ENCODE measurements at places on chromosomes 6 and 20.

- peak; percentile 7 for DNase-seq
These were observed 105.0 kb upstream of the SYNCRIP start for GRCh38 chr6:85747666-85748065.

- DNase-seq = no peak
These were observed 838.4 kb downstream of the QKI start for GRCh38 chr6:164252948-164253347.

GRCh38 chr6:67768972-67769371 is 866.1 kb upstream of the ADGRB3 start:
- DNase-seq = no peak

GRCh38 chr6:19157486-19157885 is 679.7 kb upstream of the ID4 start:
- DNase-seq = no peak

GRCh38 chr6:139695361-139695760 is 320.9 kb upstream of the CITED2 start:
- no peak for DNase-seq

DNA sequence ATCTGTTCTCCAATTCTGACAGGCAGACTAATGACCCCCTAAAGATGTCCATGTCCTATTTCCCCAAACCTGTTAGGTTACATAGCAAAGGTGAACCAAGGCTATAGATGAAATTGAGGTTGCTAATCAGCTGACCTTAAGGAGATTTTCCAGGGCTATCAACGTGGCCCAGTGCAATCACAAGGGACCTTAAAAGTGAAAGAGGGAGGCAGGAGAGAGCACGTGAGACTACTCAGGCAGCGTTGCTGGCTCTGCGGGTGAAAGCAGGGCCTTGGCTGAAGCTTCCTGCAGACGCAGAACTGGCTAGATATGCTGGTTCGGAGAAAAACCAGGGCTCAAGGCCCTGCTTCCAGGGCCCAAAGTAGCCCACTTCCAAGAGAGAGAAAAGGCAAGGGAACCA is 78.7 kb downstream of the NCOA7 start:
- no peak for DNase-seq

DNA sequence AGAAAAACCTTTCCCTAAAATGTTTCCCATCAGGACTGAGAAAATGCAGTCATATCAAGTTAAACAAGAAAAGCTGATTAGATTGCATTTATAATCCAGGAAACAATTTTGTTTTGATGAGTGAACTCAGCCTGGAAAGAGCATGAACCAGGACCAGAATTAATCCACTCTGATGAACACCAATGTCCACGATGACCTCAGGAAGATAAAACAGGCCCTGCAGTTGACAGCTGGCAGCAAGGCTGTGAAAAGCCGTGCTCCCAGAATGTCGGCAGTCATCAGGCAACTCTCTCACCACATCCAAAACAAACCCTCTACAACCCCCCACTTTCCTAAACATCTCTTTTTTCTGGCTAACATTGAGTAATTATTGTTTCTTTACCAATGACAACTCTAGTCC is 74.0 kb upstream of the PROKR2 start:
- DNase-seq = no peak

- peak; percentile 96 for DNase-seq
These were observed 143.2 kb downstream of the CEBPB start for GRCh38 chr20:50333812-50334211.

- DNase-seq = no peak
These were observed 58.0 kb downstream of the DOP1A start for GRCh38 chr6:83125425-83125824.

GRCh38 chr20:43252761-43253160 is 63.1 kb upstream of the PTPRT start:
- no peak for DNase-seq

- no peak for DNase-seq
These were observed 370.8 kb upstream of the BTBD3 start for GRCh38 chr20:11546939-11547338.

DNA sequence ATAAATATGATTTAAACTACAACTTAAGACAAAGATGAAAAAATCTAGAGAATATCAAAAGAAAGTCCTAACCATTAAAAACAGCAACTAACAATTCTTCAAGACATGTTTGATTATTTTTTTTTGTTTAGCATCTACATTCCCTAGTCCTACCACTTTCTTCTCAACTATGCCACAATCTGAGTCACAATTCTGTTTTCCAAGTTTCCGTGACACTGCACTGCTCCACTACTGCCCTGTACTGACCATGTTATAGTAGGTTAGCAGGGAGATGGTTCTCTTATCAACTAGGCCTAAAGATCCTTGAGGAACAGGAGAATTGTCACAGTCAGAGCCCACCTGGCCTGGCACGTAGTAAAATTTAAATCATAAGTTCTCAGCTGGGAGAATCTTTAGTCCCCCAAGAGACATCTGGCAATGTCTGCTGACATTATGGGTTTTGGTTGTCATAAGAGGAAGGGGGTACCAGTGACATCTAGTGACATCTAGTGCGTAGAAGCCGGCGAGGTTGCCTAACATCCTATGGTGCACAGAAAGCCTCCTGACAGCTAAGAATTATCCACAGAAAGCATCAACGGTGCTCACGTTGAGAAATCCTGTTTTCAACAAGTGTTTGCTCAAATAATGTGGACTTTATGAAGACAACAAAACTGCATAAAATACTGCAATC is 100.5 kb downstream of the PDE10A start:
- DNase-seq = no peak

- DNase-seq = peak; percentile 90
These were observed at the start of the genes AK9 and FIG4 for GRCh38 chr6:109690737-109691621. Gene AK9, minus strand, starts transcription at chr6:109691202. Its CDS starts 15,457 bp downstream, at chr6:109675745. Gene FIG4, plus strand, starts transcription at chr6:109691296. Its CDS starts 140 bp downstream, at chr6:109691436.

DNA sequence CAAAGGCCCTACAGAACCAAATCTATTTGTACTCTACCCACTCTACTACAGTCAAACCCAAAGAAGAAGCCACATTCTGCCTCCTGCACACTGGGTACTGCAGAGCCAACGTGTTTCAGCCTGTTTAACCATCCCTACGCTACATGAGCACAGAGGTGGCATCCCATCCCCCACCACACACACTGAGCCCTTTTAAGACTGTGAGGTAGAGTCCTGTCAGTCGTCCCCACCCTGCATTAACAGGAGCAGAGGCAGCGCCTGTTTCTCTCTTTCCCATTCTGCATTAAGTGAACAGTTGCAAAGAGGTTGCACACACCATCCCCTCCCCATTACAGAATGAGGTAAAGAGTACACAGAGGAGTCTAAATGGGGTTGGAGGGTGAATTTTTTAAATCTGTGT is 5.2 kb upstream of the RSPH4A start:
- no peak for DNase-seq

DNA sequence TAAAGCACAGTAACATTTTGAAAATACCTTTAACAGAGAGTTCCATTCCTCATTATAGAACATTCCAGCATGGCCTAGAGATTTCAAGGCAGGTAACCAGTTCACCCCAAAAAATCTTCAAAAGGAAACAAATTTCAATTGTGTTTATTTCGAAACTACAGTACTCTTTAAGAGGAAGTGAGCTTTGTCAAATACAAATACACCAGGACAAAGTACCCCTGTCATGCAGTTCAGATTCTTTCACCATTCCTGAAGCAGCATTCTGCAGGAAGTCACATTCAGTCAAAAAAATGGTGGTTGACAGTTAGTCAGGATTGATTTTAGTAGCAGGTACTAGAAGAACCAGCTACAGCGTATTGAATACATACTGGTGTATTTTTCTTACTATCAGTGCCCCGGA is 89.6 kb upstream of the RIN2 start:
- no peak for DNase-seq

- DNase-seq = no peak
These were observed 815.5 kb downstream of the BCKDHB start for GRCh38 chr6:80921861-80922460.

DNA sequence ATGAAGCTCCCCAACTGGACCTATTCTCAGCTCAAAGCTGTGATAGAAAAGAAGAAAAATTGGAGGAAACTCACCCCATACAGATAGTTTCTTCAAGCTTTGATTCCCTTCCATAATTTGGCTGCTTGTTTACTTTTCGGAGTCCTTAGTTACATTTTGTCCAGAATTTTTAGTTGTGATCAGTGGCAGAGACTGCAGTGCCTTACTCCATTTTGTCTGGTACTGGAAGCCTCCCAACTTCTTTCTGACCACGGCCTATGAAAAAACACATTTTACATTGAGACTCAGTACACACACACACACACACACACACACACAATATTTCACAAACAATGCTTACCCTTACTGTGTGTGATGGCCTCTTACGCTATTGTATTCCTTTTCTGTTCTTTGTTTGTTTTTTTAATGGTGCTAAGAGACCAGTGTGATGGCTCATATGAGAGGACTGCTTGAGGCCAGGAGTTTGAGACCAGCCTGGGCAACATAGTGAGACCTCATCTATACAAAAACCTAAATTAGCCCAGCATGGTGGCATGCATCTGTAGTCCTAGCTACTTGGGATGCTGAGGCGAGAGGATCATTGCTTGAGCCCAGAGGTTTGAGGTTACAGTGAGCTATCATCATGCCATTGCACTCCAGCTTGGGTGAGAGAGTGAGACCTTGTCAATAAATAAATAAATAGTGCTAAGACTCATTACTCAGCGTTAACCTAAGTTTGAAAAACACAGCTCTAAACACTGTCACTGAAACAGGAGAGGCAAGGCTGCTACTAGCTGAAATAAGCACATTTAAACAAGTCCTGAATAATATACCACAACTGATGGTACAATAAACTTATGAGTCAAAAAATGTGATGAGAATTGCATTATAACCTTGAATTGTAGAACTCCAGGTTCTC is 13.8 kb upstream of the RNF8 start:
- no peak for DNase-seq

DNA sequence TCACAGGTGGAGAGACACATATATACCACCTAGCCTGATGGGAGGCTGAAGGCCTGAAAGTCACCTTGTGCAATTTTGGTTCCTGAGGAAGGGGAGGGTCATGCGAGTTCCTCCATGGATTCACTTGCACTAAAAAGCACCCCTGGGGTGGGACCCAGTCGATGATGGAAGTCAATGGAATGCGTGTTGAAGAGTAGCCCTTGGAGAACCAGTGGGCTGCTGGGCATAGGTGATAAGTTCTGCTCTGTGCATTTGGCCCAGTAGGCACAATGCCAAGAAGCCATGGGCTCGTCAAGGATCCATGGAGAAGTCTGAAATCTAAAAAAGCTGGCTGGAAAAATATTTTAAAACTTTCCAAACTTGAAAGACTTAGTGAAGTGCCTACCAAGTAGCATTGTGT is 18.9 kb upstream of the SCRT2 start:
- DNase-seq = no peak

DNA sequence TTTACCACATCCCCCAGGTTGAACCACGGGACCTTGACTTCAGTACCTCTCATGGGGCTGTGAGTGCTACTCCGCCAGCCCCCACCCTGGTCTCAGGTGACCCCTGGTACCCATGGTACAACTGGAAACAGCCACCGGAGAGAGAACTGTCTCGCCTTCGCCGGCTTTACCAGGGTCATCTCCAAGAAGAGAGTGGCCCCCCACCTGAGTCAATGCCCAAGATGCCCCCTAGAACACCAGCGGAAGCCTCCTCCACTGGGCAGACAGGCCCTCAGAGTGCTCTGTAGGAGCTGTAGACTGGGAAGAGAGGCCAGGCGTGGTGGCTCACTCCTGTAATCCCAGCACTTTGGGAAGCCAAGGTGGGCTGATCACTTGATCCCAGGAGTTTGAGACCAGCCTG is 1.2 kb upstream of the ATAT1 start:
- no peak for DNase-seq

GRCh38 chr6:7106215-7106751 is 1.5 kb upstream of the RREB1 start:
- DNase-seq = no peak

GRCh38 chr20:62598761-62599194 is 43.5 kb upstream of the SLCO4A1 start:
- peak; percentile 95 for DNase-seq

DNA sequence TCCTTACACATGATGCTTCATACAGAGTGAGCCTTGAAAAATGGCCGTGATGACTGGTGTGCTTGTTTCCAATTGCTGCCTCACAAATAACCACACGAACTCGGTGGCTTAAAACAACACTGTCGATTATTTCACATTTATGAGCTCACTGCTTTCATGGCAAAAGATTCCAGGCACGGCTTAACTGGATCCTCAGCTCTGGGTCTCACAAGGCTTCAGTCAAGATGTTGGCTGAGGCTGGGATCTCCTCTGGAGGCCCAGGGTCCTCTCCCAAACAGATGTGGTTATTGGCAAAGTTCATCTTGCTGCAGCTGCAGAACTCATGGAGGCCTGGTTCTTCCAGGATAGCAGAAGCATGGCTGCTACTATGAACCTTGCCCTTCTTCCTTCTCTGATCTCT is 144.6 kb downstream of the TFAP2C start:
- no peak for DNase-seq

DNA sequence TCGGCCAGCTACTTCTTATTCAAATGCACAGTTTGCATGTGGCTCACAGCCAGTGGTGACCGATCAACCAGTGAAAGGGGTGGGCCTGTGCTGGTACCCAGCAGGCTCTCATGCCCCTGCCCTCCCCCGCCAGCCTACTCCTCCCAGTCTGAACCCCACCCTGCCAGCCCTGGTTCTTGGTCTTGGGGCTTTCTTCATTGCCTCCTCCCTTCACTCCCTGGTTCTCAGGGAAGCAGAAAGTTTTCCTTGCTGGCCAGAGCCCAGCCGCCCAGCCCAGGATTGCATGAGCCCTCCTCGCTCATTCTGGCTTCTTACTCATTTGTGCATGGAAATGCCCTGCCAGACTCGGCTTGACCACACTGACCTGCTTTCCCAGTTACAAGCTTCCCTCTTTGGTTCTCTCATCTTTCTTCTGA is 40.8 kb downstream of the KCNK17 start:
- no peak for DNase-seq

- no peak for DNase-seq
These were observed 20.8 kb downstream of the DUSP22 start for GRCh38 chr6:313087-313486.

DNA sequence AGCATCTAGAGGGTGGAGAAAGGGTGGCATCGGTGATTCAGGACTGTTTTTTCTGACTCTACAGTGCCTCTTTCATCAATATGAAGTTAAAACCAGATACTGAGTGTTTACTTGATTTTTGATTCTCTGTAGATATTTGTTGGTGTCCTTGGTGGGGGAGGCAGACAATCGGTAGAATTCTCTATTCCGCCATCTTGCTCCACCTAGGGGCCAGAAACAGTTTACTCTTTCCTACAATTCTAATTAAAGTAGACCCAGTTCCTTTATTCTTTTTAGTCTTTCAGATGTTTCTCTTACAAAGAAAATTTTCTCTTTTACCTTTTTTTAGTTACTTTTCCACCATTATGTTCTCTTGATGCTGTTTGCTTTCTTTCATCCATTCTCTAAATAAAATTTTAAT is 162.1 kb upstream of the RAB32 start:
- no peak for DNase-seq

Measured in RWPE1 (cell line).